ENCODE measurements at places on chromosomes 12 and 14.

- no peak for DNase-seq
These were observed 183.4 kb downstream of the ESR2 start for GRCh38 chr14:64110802-64111201.

GRCh38 chr12:25689996-25690501 lies 137.0 kb upstream of the LMNTD1 start:
- no peak for DNase-seq

DNA sequence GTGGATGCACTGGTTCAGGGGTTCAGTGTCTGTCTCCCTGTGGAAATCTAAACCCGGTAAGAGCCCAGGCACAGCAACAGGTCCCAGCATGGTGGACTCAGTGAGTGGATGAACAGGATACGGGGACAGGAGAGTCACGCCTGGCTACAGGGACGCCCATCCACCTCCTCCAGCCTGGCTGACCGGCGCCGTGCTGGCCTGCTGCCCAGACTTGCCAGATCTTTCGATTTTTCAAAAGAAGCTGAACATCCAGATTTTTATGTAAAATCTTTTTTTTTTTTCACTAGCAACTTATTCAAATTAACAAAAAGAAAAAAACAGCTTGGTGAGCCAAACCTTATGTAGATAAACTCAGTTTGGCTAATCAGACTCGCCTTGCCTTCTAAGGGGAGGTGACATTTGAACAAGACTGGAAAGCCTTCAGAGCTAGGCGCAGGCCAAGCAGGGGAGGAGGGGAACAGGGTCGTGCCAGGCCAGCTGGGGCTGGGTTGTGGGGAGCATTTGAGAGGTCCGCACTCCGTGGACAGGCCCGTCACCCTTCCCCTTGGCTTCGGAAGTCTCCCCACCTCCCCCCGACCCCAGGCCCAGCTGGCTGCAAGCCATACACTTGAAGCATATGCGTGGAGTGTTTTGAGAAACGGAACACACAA lies 87.8 kb upstream of the NCOR2 start:
- DNase-seq = no peak

GRCh38 chr12:116126610-116127009 lies 150.9 kb downstream of the MED13L start:
- no peak for DNase-seq

- DNase-seq = no peak
These were observed 417.1 kb upstream of the TMTC1 start for GRCh38 chr12:30200864-30201263.

DNA sequence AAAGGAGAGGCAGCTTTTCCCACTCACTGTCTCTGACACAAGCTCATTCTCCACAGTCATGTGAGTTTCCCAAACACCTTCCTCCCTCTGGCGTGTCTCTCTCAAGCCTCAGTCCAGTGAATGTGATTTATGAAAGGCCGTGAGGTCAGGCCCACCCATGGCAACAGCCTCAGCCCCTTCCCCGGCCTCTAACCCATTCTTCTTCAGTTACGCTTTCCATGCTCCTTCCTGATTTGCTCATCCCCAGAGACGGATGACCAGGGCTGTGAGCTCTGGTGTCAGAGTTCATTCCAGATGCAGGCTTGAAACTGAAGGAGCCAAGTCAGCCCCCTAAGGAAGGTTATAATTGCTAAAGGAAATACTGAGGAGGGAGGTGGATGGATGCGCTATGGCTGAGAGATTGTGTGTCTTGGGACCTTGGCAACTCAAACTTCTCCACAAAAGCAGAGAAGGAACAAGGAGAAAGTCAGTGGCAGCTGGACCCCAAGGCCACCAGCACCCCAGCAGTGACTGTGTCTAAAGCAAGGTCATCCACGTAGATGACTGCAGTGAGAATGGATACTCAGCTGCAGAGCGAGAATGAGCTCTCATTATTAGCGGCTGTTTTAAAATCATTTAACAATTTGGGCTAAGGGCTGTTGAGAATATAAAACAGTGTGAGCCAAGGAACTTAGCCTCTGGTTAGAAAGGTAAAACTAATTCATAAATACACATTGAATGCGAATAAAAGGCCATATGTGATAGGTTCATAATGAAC lies 84.1 kb downstream of the FBXL14 start:
- no peak for DNase-seq

DNA sequence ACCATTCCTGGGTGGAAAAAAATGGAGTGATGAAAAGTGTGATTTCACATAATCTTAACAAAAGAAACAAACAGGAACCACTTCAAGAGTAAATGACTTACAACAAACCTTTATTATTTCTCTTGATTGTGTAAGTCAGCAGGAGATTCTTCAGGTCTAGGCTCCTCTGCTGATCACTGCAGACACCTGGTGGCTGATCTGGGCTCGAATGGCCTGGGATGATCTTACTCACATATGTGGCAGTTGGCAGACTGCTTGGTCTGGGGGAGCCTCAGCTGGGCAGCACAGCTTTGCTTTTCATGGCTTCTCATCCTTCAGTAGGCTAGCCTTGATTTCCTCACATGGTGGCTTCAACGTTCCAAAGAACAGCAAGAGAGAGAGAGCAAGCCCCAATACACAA lies 215.4 kb upstream of the PRICKLE1 start:
- DNase-seq = no peak

DNA sequence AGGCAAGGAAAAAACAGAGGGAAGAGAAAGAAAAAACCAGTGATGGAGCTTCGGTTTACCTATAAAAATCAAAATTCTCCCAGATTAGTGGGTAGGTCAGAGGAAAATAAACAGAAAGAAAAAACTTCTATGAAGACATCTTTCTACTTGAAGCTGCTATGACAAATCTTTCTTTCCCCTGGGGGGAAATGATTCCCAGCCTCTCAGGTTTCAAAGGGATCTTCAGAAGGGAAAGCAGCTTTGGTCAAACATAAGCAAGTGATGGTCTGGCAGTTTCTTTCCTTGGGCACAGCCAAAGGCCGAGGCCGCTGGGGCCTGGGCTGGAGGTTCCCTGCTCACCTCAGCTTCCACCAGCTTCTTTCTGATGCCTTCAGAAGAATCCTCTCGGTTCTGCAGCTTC lies 104.5 kb downstream of the PRKAB1 start:
- DNase-seq = no peak

All from GM12892 (cell line).